Fibroblast of skin of abdomen (primary cell): ENCODE measurements at places on chromosomes 12 and 14.

DNA sequence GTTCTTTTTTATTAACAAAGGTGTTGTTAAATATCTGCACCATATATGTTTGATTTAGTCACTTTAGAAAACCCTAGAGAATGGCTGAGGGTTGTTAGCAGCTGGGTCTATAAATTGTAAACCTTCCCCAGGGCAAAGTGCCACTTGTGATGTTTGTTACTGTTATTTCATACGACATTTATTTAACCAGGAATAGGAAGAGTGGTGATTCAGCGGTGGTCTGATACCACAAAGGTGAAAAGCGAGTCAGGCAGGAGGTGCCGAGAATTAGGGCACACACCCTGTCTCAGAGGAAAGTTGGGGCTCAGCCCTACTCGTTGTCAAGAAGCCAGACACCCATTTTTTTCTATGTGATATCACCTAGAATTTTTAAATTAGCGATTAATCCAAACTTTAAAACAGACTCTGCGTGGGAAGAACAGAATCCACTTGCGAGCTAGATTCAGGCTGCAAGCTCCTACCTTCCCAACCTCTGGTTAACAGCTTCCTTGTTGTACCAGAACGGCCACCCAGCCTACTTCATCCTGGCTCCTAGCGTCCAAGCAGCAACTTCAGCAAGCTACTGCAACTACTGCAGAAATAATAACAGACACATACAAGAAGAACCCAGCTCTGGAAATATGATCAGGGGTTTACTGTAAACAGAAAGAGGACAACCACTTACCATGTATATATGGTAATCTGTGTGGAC lies 126.7 kb downstream of the TMEM132D start:
- DNase-seq, result no peak

DNA sequence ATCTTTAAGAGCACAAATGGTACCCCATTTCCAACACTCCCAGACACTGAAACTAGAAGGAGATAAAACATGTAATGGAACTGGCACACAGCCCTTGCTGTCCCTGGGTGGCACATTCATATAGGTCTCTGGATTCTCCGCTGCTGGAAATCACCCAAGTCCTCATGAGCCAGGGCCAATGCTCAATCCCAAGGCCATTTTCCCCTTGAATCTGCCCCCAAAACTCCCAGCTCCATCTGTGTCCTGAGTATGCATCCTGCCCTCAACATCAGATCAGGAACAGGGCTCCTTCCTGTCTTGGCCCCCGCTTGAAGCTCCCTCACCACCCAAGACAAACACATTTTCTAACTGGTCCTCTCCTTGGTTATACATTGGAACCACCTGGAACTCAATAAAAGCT lies 24.6 kb downstream of the KRT76 start:
- DNase-seq, result no peak

- DNase-seq, result peak; percentile 37
Observed at GRCh38 chr12:7130701-7131501, 730 bp downstream of the CLSTN3 start.

DNA sequence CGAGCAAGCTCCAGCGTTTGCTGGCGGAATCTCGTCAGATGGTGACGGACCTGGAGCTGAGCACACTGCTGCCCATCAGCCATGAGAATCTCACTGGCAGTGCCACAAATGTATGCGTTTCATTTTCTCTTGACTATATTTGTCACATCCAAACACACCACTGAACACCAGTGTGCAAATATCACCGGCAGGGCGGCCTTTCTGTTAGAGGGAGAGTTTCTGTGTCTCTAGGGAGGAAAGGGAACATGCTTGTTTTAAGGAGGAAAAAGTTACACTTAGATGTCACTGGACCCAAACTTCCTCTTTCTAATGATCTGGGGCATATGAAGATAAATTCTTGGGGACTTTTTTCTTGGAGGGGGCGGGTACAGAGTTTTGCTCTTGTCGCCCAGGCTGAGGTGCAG lies 21.9 kb upstream of the HIP1R start:
- DNase-seq, result no peak

DNA sequence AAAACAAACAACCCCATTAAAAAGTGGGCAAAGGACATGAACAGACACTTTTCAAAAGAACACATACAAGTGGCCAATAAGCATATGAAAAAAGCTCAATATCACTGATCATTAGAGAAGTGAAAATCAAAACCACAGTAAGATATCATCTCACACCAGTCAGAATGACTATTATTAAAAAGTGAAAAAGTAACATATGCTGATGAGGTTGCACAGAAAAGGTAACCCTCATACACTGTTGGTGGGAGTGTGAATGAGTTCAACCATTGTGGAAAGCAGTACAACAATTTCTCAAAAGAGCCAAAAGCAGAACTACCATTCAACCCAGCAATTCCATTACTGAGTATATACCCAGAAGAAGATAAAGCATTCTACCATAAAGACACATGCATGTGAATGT lies 18.2 kb downstream of the PDE6H start:
- DNase-seq, result no peak

DNA sequence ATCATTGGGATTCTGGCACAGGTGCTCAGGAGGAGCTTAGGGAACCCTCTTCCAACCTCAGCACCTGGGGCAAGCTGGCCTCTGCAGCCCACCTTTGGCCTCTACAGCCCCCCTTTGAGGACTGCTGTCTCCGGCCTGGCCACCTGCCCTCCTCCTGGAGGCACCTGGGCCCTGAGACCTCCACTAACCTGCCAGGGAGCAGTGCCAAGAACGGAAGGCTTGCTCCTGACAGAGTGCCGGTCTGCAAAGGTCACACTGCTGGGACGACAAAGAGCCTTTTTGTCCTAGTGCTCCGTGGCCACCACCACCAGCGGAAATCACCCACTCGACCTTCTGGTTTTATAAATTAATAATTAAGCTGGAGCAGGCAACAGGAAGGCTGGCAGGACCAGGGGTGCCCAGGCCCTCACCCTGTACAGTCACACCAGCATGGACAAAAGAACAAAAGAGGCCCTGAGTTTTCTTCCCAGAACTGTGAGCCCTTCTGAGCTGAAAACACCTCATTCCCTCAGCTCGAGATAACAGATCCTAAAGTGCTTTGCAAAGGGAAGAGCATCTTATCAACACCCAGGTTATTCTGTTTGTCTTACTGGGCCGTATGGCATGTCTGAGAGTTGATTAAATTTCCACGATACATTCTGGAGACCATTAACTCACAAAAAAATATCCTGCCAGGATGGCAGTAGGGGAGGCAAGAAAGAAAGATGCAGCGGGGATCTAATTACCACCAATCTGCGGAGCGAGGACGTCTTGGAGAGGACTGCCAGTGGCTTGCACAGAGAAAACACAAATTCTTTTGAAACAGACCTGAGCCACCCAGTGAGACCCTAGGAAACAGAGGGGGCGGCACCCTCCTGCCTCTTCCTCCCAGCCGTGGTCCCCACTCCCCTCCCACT lies 8.2 kb downstream of the TESC start:
- DNase-seq, result no peak
